ENCODE measurements at places on chromosomes 6 and 20. TPM values are rescaled to one million over a fixed set of nuclear protein-coding genes. Genes with fewer than 3 reads are reported as not detected.

Gene UST
- total RNA-seq = 48.5 TPM

Gene IL20RA
- total RNA-seq = 0.16 TPM

Gene GRM1
- total RNA-seq = 22.3 TPM

Gene ILRUN
- total RNA-seq = 21.7 TPM

Gene SLC2A10
- total RNA-seq = 7.5 TPM

Gene SOX18
- total RNA-seq = 0.31 TPM

Gene CALHM4
- not detected for total RNA-seq

Gene SLC44A4
- total RNA-seq = not detected

- DNase-seq = no peak
Observed at GRCh38 chr6:14641423-14642135, 524.0 kb downstream of the CD83 start.

GRCh38 chr6:166597711-166598440, 11.4 kb upstream of the RAMACL start:
- no peak for DNase-seq

DNA sequence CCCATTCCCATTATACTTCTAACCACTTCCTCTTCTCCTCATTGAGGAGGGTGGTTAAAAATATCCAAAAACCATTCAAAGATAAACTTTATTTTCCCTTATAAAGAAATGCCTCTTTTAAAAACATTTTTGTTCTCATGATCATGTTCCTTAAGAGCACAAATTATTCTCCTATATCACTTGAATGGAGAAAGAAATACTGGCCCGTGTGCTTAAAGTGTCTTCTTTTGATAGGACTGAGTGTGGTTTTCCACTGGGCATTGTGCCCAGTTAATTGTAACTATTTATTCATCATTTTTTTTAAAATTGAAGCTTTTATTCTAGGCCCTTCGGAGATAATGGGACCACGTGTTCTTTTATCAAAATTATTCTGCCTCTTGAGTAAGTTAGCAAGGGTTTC, 871.5 kb downstream of the QKI start:
- DNase-seq = no peak

- no peak for DNase-seq
Observed at GRCh38 chr6:9623228-9623832, 791.5 kb downstream of the TFAP2A start.

GRCh38 chr6:31586599-31587281, 663 bp downstream of the LST1 start:
- no peak for DNase-seq

DNA sequence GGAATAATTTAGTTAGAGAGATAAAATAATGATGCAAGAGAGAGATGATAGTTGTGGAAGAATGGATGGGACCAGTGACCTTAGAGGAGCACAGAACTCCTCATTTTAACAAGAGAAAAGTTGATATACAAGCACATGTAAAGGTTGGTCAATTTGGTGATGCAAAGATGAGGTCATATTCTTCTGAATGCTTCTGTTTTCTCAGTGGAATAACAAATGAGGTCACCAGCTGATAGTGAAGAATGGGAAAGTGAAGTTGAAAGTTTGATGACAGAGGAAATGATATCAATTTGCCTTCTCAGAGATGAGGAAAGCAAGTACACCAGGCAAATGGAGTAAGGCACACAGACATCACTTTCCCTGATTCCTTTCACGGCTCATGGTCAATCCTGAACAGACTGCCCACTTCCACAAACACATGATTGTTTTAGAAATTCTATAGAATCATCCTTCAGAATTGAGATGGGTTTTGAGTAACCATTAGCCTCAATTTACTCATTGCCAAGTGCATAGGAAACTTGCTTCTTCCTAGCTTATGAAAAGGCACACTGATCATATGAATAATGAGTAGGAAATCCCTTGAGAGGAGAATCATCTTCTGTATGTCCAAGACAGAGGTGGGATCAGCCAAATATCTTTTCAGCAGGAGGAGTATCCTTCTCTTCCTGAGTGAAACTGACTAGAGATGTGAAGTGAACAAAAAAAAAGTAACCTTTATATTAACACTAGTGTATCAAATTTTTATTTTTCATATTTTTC, 82.4 kb upstream of the TCF21 start:
- DNase-seq = no peak

- no peak for DNase-seq
Observed at GRCh38 chr6:114253431-114253830, 89.4 kb downstream of the HS3ST5 start.

DNA sequence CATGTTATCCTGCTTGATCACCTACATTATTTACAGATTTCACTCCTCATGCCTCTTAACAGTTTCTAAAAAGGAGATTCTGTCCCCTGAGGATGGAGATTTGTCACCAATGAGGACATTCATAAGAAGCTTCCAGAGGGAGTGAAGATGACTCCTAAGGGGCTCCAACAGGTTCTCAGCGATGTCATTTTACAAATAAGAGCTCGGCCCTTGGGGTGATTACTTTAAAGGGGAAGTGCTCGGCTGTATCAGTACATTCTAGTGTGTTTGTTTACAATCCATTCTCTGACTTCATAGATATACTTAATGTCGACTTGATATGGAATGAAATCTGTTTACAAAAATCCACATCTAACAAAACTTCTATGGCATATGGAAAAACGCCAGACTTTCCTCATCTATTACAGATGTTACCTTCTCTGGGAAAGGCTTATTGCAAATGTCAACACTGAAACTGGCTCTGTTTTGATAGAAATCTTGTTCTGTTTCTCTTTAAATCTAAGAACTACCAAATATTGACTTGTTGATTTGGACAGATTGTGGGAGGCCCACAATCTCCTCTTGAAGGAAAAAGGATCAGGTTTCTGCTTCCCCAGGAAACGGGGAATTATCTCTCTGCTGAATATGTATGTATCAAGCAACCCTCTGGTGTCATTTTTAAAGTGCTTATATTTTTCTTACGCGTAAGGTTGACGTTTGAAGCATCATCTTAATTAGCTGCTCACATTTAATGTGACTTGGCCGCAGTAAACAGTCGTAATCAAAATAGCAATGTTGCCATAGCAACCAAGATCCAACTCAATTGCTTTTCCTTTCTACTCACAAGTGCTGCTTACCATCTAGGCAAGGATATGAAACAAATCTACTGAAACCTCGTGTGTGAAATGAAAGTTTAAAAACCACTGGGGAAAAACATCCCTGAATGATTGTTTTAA, 95.7 kb downstream of the SHLD1 start:
- no peak for DNase-seq

DNA sequence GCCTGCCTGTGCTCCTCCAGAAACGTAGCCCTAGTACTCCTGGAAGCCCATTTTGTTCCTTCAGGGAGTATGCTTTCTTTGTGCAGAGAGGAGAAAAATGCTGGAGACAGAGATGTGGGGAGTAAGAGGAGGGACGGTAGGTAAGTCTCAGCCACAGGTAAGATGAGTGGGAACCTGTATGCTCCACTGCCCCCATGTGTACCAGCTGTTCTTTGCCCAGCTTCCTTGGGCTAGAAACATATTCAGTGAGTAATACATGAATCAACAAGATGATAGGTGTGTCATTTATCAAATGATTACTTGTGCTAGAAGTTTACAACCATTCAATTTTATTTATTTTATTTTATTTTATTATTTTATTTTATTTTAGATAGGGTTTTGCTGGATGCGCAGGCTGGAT, 13.6 kb upstream of the CEP85L start:
- no peak for DNase-seq

GRCh38 chr6:38503032-38503773, 136.5 kb downstream of the BTBD9 start:
- no peak for DNase-seq
